Osteoblast (primary cell): ENCODE measurements at places on chromosomes 16 and 17. TPM values are rescaled to one million over a fixed set of nuclear protein-coding genes. Genes with fewer than 3 reads are reported as not detected.

SLC6A4 gene
- 0.36 TPM in 1 of 2 replicates, not detected in the other for total RNA-seq

DNA sequence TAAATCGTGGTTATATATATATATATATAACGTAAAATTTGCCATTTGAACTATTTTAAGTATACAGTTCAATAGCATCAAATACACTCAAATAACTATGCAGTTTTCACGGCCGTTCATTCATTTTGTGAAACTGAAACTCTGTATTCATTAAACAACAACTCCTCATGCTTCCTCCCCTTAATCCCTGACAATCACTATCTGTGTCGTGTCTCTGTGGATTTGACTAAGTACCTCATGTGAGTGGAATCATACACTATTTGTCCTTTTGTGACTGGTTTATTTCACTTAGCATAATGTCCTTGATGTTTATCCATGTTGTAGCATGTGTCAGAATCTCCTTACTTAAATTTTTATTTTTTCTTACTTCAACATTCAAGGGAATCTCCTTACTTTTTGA, 2.8 kb downstream of the CCL23 start:
- H3K4me1 ChIP-seq = no peaks in the 10 kb centered on the region
- no peaks in the 10 kb centered on the region for H3K36me3 ChIP-seq
- DNase-seq = no peak
- H3K27ac ChIP-seq = no peak overlapping the region
- peaks cover 3% of the 10 kb centered on the region for H3K27me3 ChIP-seq
- no peak overlapping the region for H3K4me3 ChIP-seq

DNA sequence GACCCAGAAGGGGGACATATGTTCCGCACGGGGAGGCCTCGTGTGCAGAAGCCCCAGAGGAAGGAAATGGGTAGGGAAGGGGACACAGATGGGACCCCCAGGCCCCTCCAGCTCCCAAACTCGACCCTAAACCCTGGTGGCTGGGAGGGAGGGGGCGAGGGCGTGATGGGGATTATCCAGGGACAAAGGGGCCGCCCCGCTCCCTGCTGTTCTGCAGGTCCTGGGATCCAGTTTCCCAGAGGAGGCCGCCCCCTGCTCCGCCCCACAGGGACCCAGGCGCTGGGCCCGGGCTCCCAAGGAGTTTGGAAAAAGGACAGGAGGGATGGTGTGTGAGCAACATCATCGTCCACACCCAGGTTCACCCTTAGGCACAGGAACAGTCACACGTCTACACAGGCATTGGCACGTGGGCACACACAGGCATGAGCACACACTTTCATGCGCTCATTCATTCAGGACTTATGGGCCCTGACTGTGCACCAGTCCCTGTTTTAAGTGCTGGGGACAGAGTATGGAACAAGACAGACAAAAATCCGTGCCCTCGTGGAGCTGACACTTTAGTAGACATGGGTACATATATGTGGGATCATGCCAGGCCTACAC, 12.8 kb upstream of the FBXL19 start:
- no peak overlapping the region for H3K4me3 ChIP-seq
- no peaks in the 10 kb centered on the region for H3K27me3 ChIP-seq
- peak; percentile 36 for DNase-seq
- H3K27ac ChIP-seq = no peak overlapping the region
- H3K36me3 ChIP-seq = no peaks in the 10 kb centered on the region
- H3K4me1 ChIP-seq = no peaks in the 10 kb centered on the region

MPDU1 gene
- 60.1 and 64.1 TPM in 2 replicates for total RNA-seq

GRCh38 chr16:84178146-84178765, 8.6 kb downstream of the TAF1C start:
- no peaks in the 10 kb centered on the region for H3K27me3 ChIP-seq
- H3K27ac ChIP-seq = peak overlapping the region; percentile 25
- no peak overlapping the region for H3K4me3 ChIP-seq
- peaks cover 28% of the 10 kb centered on the region for H3K36me3 ChIP-seq

TMEM220 gene
- total RNA-seq = 3.2 and 3.3 TPM in 2 replicates

DNA sequence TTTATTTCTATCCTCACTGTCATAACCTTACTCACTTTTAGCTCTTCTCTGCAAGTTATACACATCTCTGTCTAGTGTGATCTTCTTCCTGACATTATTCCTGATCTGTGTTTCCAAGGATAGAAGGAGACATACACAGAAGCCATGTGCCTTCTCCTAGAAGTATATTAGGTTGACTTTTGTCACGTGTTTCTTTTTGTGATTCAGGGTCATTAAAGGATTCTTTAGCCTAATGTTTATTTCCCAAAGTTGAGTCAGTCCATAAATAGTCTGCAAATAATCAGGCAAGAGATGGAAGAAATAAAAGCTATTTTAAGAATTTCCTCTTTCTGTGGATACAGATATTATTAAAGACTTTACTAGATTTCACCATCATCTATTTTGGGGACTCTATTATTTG, 214.1 kb upstream of the GOT2 start:
- no peaks in the 10 kb centered on the region for H3K36me3 ChIP-seq
- no peaks in the 10 kb centered on the region for H3K4me1 ChIP-seq
- no peak overlapping the region for H3K4me3 ChIP-seq
- no peak overlapping the region for H3K27ac ChIP-seq
- no peaks in the 10 kb centered on the region for H3K27me3 ChIP-seq
- DNase-seq = no peak

DNA sequence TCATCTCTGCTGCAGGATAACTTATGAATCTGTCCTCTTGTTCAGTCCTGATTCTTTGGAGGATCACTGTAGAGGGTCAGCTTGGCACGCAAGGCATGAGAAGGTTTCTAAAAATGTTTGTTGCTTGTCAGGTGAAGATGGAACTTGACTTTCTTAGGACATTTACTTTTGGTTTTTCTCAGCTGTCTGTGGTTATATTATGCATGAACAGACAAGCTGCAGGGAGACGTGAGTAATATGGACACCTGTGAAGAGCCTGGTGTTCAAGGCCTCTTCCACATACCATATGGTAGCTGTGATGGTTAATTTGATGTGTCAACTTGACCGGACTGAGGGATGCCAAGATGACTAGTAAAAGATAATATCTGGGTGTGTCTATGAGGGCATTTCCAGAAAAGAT, 270.2 kb upstream of the CPHXL start:
- no peak for DNase-seq
- no peak overlapping the region for H3K4me3 ChIP-seq
- no peaks in the 10 kb centered on the region for H3K36me3 ChIP-seq
- H3K27ac ChIP-seq = no peak overlapping the region
- H3K4me1 ChIP-seq = no peaks in the 10 kb centered on the region
- H3K27me3 ChIP-seq = no peaks in the 10 kb centered on the region

DNA sequence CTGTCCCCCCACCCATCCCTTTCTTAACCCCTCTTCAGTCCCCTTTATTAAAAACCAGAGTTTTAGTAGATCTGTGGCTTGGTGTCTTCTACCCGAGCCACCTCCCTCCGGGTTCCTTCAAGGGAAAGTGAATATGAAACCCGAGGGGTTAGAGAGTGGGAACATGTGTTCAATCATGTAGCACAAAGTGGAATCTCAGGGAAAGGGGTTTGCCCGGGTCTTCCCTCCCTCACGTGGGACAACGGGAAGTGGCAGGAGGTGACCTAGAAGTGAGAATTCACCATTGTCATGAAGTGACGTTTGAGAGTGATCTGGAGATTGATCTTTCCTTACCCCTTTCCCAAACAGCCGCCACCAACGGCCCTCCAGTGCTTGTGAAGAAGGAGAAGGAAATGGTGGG, 5.0 kb downstream of the RNF227 start:
- H3K27me3 ChIP-seq = no peaks in the 10 kb centered on the region
- H3K27ac ChIP-seq = no peak overlapping the region
- H3K36me3 ChIP-seq = peaks cover 69% of the 10 kb centered on the region

DNA sequence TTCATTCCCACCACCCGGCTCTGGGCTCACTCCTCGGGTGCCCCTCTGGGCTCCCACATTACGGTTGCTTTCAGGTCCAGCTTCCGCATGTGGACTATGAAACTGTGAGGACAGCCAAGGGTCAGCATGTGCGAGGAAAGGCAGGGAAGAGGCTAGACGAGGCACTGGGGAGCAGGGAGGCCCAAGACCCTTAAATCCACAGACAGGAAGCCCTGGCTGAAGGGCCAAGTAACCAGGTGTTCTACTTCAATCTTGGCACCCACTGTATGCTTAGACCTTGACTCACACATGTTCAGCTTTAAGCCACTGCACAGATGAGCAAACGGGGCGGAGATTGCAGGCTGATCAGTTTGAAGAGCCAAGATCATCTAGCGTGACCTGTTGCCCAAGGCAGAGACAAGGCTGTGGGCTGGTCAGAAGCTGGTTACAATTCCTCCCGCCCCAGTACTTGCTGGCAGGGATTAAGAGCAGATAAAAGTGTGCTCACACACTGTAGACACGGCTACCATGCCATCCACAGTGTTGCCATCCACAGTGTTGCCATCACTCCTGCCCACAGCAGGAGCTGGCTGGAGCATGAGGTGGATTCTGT, at the start of gene CES4A:
TSS of gene CES4A (plus strand) at position 393 of the 592 bp plus-strand sequence. CDS start at position 577, 184 bp downstream.
- no peaks in the 10 kb centered on the region for H3K27me3 ChIP-seq
- no peaks in the 10 kb centered on the region for H3K36me3 ChIP-seq
- no peak within 1 kb of the TSS for H3K27ac ChIP-seq
- no peaks in the 10 kb centered on the region for H3K4me1 ChIP-seq

CIBAR2 gene
- under 0.01 TPM in 1 of 2 replicates, not detected in the other for total RNA-seq

GRCh38 chr17:8938933-8939332, 26.6 kb downstream of the PIK3R5 start:
- no peaks in the 10 kb centered on the region for H3K36me3 ChIP-seq
- DNase-seq = no peak
- H3K27me3 ChIP-seq = no peaks in the 10 kb centered on the region
- no peaks in the 10 kb centered on the region for H3K4me1 ChIP-seq
- no peak overlapping the region for H3K27ac ChIP-seq
- H3K4me3 ChIP-seq = no peak overlapping the region

- H3K4me3 ChIP-seq = no peak overlapping the region
- no peaks in the 10 kb centered on the region for H3K36me3 ChIP-seq
- no peak overlapping the region for H3K27ac ChIP-seq
- H3K27me3 ChIP-seq = no peaks in the 10 kb centered on the region
- H3K4me1 ChIP-seq = no peaks in the 10 kb centered on the region
These were observed 59.7 kb downstream of the MYH13 start for GRCh38 chr17:10313037-10313672.

USP43 gene
- total RNA-seq = under 0.01 and 0.36 TPM in 2 replicates

DNA sequence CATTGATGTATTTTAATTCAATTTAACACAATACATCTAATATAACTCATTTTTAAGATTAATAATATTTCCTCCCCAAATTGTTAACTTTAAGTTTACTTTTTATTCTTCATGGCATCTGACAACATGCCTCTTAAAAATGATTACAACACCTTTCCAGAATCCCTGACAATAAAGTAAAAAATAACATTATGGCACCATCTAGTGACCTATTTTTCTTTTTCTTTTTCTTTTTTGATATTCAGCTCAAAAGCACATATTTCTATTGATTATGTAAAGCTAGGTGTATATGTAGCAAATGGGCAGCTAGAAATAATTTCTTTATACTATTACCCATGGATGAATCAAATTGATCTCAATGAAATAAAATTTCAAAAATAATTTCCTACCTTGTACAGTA, 834.3 kb upstream of the CDH8 start:
- H3K27ac ChIP-seq = no peak overlapping the region
- H3K27me3 ChIP-seq = no peaks in the 10 kb centered on the region
- no peak overlapping the region for H3K4me3 ChIP-seq

ADORA2B gene
- total RNA-seq = 4.7 and 5.9 TPM in 2 replicates

GRCh38 chr17:64728041-64728695, 66.1 kb upstream of the SMURF2 start:
- peak; percentile 58 for DNase-seq
- H3K4me3 ChIP-seq = no peak overlapping the region
- H3K4me1 ChIP-seq = peaks cover 49% of the 10 kb centered on the region
- H3K36me3 ChIP-seq = no peaks in the 10 kb centered on the region

DNA sequence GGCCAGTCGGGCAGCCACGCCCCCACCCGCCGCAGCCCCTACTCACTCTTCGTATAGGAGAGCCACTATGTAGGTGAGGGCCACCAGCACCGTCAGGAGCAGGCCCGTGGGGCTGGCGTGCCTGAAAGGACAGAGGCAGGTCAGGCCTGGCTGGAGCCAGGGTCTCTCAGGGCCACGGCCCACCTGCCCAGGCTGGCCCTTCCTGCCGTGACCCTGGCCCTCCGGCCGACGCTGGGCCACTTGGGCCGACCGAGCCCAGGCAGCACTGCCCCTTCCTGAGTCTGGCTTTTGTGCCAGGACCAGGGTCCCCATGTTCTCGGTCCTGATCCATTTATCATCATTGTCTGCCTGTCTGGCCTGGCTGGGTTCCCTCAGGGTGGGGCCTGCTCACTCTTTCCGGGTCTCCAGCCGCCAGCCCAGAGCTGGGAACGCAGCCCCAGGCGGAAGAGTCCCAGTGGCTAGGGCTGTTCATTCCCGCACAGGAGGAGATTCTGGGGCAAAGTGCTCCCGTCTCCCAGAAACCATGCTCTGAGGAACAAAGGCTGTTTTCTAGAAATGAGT, 10.1 kb upstream of the RASD1 start:
- peak; percentile 75 for DNase-seq
- no peaks in the 10 kb centered on the region for H3K27me3 ChIP-seq
- no peak overlapping the region for H3K4me3 ChIP-seq
- H3K4me1 ChIP-seq = peaks cover under 1% of the 10 kb centered on the region
- no peaks in the 10 kb centered on the region for H3K36me3 ChIP-seq

GRCh38 chr17:80924807-80925610, 66.6 kb upstream of the CHMP6 start:
- peaks cover 16% of the 10 kb centered on the region for H3K36me3 ChIP-seq
- no peaks in the 10 kb centered on the region for H3K4me1 ChIP-seq
- no peak overlapping the region for H3K27ac ChIP-seq
- peak; percentile 56 for DNase-seq
- no peak overlapping the region for H3K4me3 ChIP-seq

- peaks cover 61% of the 10 kb centered on the region for H3K4me1 ChIP-seq
- H3K36me3 ChIP-seq = no peaks in the 10 kb centered on the region
- peak; percentile 98 for DNase-seq
- no peaks in the 10 kb centered on the region for H3K27me3 ChIP-seq
- H3K27ac ChIP-seq = peak overlapping the region; percentile 100
- no peak overlapping the region for H3K4me3 ChIP-seq
These were observed 13.1 kb downstream of the CCR7 start for GRCh38 chr17:40551879-40552768.

DNA sequence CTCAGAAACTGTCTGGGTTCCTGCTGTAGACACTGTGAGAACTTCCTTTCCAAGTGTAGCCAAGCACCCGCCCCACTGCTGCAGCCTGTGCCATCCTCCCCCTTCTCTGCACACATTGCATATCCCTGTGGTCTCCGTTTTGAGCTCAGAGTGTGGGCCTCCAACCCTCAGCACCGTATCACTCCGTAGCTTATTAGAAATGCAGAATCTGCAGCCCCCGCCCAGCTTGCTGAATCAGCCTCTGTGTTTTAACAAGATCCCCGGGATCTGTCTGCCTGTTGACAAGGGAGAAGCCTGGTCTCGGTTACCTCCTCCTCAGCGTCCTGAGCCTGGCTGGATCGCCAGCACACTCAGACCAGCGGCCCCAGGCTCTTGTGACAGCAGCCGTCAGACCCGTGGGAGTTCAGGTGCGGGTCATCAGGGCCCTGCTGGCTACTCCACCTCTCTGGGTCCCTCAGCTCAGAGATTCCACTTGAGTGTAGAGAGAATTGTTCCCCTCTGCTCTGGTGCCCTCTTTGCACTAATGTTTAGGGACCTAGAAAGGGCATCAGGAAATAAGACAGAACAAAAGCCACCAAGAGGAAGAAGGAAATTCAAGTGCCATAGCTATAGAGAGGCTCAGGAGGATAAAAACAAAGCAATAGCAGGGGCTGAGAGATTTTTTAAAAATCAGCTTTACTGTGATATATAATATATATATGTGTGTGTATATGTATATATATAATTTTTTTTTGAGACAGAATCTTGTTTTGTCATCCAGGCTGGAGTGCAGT, 92.3 kb downstream of the PITPNC1 start:
- H3K27ac ChIP-seq = no peak overlapping the region
- H3K4me3 ChIP-seq = no peak overlapping the region
- no peaks in the 10 kb centered on the region for H3K36me3 ChIP-seq
- no peak for DNase-seq
- no peaks in the 10 kb centered on the region for H3K27me3 ChIP-seq
- peaks cover 8% of the 10 kb centered on the region for H3K4me1 ChIP-seq
